GM23338 (cell line): ENCODE measurements at places on chromosomes 4 and X.

DNA sequence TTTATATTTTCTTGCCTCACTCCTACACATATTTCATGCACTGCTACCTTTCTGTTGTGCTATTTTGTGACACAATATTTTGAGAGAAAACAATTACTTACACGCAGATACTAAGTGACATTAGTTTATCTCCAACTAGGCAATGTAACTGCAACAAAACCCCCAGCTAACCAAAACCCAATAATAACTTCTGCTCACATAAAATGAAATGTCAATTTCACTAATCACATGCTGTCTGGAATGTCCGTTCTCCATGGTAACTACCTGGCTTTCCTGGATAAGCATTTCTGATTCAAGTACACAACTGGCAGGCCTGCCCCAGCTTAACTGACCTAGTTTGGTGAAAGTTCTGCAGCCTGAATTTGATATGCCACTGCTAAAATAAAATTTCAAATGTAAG is 313.5 kb downstream of the TMA16 start:
- no peak for DNase-seq

- DNase-seq = no peak
These were observed 32.3 kb upstream of the PLAC8 start for GRCh38 chr4:83146841-83147240.

DNA sequence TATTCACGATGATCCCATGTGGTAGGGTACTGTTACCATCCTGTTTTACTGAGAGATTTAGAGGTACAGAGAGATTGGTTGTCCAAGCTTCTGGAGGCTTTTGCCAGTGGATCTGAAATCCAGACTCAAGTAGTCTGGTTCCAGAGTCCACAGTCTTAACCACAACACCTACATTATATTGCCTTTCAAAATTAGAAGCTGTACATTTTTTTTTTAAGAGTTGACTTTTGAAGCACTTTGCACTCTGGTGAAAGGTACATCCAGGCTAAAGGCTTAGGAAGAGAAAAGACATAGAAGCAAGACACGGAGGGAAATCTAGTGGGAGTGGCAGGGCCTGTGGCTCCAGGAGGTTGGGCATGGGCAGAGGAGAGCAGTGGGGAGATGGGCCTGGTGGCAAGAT is 122.1 kb downstream of the AFF1 start:
- DNase-seq = no peak

DNA sequence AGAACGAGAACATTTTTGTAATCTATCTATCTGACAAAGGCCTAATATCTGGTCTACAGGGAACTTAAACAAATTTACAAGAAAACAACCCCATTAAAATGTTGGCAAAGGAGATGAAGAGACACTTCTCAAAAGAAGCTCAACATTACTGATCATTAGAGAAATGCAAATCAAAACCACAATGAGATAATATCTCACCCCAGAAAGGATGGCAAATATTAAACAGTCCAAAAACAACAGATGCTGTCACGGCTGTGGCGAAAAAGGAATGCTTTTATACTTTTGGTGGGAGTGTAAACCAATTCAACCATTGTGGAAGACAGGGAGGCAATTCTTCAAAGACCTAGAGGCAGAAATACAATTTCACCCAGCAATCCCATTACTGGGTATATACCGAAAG is 2284.8 kb downstream of the ARAP2 start:
- no peak for DNase-seq

DNA sequence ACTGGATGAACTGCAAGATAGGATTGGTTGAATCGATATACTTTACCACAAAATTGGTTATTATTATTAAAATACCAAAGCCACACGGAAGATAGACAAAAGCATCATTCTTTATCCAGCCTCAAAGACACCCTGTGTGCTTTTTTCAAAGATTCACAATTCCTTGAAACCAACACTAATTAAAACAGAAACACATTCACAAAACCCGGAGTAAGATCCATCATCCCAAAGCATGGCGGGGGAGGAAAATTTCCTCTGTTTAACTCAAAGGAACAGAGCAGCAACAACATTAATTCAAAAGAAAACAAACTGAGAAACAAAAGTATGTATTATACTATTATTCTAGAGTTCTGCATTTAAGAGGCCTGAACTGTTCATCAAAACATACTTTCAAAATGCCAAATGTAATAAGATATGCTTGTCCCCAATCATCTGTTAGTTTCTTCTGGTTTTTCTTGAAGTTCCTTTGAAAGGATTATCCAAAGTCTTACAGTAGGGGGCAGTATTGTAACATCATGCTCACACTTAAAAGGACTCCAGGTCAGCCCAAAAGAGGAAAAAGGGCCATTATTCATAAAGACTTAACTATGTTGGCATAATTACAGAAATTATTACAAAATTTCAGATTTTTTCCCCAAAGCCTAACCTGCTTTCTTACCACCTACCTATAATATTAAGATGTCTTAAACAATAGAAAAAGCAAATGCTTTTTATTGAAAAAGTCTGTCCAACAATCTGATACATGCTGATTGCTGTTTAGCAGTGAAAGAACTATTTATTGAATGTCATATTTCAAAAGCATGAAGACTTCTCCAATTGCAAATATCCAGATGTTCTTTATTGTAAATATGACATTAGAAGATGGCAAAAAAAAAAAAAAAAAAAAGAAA is 168.7 kb downstream of the SCFD2 start:
- DNase-seq = peak; percentile 85

- DNase-seq = no peak
These were observed 473 bp upstream of the VAMP7 start for GRCh38 chrX:155880586-155881157.

GRCh38 chr4:40856277-40856839 is 106.6 kb downstream of the NSUN7 start:
- DNase-seq = peak; percentile 38

GRCh38 chr4:169314906-169315305 is 44.1 kb upstream of the SH3RF1 start:
- DNase-seq = no peak

- DNase-seq = no peak
These were observed 312.7 kb upstream of the GATB start for GRCh38 chr4:152073351-152074087.

DNA sequence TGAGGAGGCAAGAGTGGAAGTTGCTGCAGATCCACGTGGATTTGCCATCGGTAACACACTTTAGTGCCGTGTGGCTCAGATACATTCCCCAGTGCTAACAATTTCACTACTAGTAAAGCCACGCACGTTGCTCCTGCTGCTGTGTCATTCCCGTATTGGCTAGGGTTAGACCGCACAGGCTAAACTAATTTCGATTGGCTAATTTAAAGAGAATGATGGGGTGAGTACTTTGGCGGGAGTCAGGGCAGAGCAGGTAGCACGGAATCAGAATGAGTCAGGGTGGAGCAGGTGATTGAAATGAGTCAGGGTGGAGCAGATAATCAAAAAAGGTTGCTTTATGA is 1337.5 kb downstream of the FSTL5 start:
- DNase-seq = no peak

DNA sequence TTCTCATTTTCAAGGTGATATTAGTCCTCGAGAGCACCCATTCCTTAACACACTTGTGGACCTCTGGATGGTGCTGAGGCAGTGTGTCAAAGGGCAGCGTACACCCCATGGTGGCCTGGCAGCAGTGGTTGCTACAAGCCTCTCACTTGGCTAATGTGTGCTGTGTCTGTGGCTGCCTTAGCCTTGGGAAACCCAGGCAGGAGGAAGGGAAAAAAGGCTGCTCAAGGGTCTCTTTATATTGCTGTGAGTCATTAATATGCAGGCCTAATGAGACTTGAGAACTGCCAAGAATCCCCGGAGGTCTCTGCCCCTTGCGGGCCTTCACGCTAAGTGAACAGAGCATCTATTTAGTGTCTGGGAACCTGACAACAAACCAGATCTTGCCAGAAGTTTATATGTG is 7.0 kb downstream of the PCDH10 start:
- DNase-seq = no peak
